ENCODE measurements at places on chromosomes 5 and 9.
A peak's percentile ranks its signal among the peaks of the same experiment; 100 is the strongest.

GRCh38 chr9:135908754-135909204 lies 1.4 kb upstream of the CAMSAP1 start:
- peak; percentile 78 for DNase-seq

GRCh38 chr9:135034106-135034505 lies 53.4 kb upstream of the OLFM1 start:
- DNase-seq: no peak

GRCh38 chr5:158875272-158875679 lies 224.4 kb downstream of the EBF1 start:
- peak; percentile 58 for DNase-seq

GRCh38 chr9:96109680-96110351 lies 192.2 kb downstream of the HSD17B3 start:
- DNase-seq: no peak

GRCh38 chr9:127755061-127756060 lies 20.3 kb upstream of the TOR2A start:
- peak; percentile 73 for DNase-seq

DNA sequence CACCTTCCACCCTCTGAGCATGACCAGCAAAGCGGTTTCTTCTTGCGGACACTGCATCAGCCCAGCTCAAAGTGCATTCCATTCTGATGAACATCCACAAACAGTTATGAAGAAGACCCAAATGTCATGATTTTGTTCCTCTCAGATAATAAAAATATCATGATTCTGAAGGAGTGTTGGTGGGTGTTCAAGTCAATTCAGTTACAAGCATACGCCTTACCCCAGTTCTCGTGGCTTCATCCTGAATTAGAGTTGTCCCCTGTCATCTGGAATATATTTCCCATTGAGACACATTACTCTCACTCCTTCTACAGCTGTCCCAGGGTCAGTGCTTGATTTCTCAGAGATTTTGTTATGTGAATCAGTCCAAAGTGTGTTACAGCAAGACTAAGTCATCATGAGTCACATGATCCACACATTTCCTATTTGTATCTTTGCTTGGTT lies 325.4 kb downstream of the RFX3 start:
- no peak for DNase-seq

DNA sequence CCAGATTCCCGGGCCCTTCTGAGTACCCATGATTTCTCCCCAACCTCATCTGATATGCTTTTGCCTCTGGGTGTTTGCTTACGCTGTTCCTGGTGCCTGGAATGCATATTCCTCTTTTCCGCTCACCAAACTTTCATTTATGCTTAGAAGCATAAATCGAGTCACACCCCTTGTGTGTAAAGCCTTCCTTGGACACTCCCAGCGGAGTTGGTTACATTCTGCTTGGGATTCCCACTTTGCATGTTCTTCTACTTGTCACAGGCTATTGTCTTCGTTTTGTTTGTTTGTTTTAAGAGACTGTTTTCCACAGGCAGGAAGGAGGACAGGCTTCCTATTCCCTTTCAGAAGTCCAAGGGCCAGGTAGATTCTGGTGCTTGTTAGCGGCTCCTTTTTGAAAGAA lies 76.5 kb downstream of the SEC61B start:
- no peak for DNase-seq

DNA sequence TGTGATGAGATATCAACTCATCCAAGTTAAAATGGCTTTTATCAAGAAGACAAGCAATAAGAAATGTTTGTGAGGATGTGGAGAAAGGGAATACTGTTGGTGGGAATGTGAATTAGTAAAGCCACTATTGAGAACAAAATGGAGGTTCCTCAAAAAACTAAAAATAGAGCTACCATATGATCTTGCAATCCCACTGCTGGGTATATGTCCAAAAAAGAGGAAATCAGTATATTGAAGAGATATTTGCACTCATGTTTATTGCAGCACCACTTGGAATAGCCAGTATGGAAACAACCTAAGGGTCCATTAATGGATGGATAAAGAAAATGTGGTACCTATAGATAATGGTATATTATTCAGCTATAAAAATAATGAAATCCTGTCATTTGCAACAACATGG lies 25.1 kb downstream of the PPIP5K2 start:
- no peak for DNase-seq

- no peak for DNase-seq
Observed at GRCh38 chr5:69288069-69288468, 44.5 kb downstream of the CCDC125 start.

DNA sequence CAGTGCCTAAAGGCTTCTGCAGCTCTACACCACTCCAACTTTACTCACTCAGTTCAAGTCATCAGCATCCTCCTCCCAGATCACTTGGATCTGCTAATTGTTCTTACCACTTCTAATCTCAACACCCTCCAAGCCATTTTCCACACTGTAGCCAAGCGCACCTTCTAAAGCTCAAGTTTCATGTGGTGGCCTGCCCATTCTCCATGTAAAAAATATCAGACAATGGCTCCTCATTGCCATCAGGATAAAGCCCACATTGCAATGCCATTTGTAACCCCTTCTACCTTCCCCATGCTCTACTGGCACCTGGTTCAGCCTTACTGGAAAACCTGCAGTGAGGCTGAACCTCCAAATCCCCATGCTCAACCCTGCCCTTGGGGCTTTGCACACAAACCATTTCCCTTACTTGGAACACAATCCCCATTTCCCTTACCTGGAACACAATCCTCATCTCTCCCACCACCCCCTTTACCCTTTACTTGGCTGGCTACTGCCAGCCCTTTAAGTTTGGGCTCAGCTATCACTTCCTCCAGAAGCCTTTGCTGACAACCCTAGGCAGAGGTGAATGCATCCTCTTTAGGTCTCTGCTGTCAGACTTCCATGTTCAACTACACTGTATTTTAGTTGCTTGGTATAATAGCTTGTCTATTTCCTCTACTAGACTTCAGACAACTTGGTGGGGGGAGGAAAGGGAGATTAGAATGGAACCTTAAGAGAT lies 220.0 kb downstream of the TSSK1B start:
- DNase-seq: no peak
